Activated CD8-positive, alpha-beta memory T cell treated with anti-CD3 and anti-CD28 coated beads, Interleukin-2, amount 50 U/mL, for 48 hours (primary cell): ENCODE measurements at places on chromosomes 2 and 18.

DNA sequence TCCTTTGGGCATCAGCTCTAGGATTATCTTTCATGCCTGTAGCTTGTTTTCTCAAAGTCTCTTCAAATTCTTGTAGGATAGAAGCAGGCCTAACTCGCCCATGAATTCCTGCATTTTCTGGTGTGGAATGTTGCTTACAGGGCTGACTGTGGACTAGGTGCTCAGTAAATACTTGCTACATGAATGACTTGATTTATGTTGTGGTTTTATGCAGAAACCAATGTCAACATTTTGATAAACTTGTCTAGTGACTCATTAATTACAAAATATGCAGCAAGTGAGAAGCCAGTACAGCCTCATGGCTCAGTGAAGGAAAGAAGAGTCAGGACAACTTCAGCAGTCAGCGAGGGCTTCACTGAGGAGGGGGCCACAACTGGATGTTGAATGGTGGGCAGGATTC lies 110.6 kb upstream of the SIX2 start:
- DNase-seq, result no peak

DNA sequence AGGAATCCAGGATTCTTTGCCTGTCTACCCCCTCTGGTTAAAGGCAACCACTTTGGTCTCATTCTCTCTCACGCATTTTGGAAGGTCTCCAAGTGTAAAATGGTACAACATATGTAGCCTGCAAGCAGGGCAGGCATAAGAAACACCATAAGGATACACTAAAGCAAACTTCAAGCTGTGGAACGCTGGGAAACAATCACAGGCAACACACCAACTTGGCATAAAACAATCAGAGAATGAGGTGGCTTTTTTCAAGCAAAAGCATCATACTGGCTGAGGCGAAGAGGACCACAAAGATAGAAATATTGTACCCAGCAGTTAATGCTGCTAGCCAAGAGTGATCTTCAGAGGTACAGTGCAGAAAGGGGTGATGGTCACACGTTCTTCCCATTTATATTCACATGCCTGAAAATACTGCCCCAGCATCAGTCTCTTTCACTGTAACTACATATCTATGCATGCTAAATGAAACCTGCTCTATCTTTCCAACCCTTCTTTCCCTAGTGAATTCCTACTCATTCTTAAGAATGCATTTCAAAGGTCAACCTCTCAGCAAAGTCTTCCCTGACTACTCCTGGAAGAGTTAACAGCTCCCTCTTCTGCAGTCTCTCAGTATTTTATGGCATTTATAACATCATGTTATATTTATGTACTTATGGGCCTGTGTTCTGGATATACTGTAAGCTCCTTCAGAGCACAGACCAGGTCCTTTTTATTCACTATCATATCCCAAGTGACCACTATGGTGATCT lies 71.9 kb upstream of the GALNT5 start:
- no peak for DNase-seq

GRCh38 chr2:103961862-103962261 lies 892.1 kb upstream of the POU3F3 start:
- no peak for DNase-seq

DNA sequence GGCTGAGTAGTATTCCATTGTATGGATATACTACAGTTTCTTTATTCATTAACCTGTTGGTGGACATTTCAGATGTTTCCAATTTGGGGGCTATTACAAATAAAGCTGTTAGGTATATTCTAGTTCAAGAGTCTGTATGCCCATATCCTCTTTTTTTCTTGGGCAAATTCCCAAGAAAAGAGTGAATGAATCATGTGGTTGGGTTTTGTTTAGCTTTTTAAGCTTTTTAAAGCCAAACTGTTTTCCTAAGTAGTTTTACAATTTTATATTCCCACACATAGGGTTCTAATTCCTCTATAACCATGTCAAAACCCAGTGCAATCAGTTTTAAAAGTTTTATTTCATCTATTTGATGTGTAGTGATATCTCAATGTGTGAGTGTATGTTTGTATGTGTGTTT lies 44.9 kb upstream of the BAZ2B start:
- DNase-seq, result no peak

GRCh38 chr2:75656563-75656962 lies 10.0 kb downstream of the MRPL19 start:
- no peak for DNase-seq

DNA sequence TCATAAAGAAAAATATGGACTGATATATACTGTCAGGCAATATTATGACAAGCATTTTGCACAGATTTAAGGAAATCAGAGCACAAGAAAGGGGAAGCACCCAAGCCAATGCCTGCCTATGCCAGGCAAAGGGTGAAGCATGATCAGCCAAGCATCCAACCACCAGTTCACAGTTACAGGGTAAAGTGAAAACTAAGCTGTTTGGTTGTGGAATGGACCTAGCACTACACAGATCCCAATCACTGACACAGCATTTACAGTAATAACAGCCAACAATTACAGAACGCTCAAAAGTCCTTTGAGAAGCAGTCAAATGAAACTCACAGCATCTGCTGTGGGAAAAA lies 90.3 kb downstream of the SP3 start:
- DNase-seq, result no peak

- peak; percentile 86 for DNase-seq
Observed at GRCh38 chr2:95389245-95390119, 13.0 kb upstream of the FAHD2A start.

- no peak for DNase-seq
Observed at GRCh38 chr2:29223851-29224692, 108.9 kb downstream of the CLIP4 start.

- DNase-seq, result no peak
Observed at GRCh38 chr2:105790461-105791149, 45.9 kb downstream of the NCK2 start.

- no peak for DNase-seq
Observed at GRCh38 chr18:50166901-50167300, 28.0 kb downstream of the MYO5B start.

DNA sequence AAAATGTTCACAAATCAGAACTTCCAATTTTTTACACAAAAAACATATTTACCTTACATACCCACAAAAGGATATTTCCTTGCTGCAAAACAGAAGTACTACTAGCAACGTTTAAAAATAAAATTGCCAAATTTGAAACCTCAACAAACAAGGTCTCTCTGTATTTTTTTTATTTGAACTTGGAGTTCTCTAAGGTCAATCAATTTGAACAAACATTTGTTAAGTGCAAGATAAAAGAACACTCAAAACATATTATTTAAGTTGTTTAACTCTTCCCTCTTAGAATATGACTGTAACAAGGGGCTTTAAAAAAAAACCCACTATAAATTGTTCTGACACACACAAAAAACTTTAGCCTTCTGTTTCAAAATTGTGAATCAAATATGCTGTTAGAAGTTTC lies 29.6 kb downstream of the PNO1 start:
- DNase-seq, result no peak

- DNase-seq, result no peak
Observed at GRCh38 chr2:68377137-68377780, 12.2 kb downstream of the PLEK start.

DNA sequence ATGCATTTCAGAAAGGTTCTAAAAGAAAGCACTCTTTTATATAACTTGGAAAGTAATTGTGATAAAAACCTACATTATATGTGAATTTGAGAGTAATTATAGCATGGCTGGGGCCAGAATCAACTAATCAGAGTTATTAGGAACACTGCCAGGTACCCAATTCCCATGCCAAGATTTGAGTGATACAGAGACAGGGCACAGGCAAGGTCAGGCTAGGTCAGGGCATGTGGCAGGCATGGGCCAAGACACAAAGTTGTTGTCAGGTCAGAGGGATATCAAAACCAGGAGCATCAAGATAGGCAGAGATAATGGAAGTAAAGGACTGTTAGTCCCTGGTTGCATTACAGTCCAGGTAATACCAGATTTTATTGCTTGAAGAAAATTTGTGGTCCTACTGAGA lies 87.4 kb downstream of the MYO3B start:
- no peak for DNase-seq

- DNase-seq, result no peak
Observed at GRCh38 chr2:240869109-240869955, 708 bp downstream of the AGXT start.

DNA sequence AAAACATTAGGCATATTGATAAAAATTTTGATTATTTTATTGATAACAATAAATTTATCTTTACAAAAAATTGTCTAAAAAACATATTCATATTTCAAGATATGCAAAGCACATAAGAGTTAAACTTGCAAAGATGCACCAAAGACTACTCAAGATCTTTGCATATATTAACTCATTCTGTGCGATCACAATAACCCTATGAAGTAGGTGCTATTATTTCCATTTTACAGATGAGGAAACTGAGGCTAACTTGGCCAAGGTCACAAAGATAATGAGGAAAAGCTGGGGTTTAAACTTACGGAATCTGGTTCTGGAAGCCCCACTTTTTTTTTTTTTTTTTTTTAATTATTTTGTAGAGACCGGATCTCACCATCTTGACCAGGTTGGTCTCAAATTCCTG lies 94.4 kb upstream of the SERTAD2 start:
- no peak for DNase-seq

DNA sequence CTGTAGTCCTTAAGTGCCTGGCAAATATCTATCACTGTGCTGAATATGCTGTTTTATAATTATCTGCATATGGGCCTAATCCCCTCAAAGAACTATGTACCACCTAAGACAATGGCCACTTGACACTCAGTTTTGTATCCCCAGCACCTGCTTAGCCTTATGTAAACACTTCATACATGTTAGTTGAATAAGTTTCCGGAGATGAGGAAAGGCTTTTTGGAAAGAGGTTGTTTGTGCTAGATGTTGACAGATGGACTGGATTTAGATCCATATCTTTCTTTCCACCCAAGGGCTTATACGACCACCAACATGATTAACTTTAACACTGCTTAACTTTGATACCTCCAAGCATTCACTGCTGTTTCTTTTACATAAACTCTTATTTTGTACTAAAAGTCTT lies 63.3 kb downstream of the FAM228A start:
- no peak for DNase-seq

DNA sequence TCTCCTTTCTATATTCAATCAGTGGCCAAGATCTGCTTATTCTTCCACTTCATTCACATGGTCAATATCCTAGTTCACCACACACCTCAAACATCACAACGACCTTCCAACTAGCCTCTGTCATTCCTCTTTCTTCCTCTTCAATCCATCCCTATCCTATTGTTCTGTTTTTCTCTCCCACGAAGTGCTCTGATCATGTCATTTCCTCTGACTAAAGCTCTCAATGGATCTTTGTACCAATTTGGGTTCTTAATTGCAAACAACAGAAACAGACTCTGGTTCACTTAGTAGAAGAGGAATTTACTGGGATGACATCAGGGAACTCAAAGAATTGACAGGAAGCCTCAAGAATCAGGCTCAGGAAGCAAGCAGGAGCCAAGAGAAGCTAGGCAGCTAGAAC lies 23.5 kb downstream of the WNT10A start:
- no peak for DNase-seq

- no peak for DNase-seq
Observed at GRCh38 chr2:157169889-157170288, 87.6 kb upstream of the GALNT5 start.

GRCh38 chr2:121707920-121708361 lies 28.7 kb downstream of the NIFK start:
- DNase-seq, result no peak

- DNase-seq, result no peak
Observed at GRCh38 chr2:161703863-161704262, 79.6 kb downstream of the SLC4A10 start.

GRCh38 chr18:9649164-9649540 lies 34.8 kb upstream of the PPP4R1 start:
- DNase-seq, result no peak

DNA sequence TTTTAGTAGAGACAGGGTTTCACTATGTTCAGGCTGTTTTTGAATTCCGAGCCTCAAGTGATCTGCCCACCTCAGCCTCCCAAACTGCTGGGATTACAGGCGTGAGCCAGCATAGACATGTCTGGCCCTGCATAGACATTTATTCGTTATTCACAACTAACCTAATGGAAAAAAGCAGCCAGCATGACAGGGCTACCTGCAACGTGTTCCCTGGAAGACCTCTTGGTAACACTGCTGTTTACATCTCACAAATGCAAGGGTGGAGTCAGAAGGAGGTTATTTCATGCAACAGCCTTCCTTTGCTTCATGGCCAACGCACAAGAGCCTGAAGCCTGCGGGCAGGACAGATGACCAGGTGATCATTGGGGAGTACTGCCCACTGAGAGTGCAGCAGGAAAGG lies 9.2 kb downstream of the SERPINE2 start:
- DNase-seq, result no peak

DNA sequence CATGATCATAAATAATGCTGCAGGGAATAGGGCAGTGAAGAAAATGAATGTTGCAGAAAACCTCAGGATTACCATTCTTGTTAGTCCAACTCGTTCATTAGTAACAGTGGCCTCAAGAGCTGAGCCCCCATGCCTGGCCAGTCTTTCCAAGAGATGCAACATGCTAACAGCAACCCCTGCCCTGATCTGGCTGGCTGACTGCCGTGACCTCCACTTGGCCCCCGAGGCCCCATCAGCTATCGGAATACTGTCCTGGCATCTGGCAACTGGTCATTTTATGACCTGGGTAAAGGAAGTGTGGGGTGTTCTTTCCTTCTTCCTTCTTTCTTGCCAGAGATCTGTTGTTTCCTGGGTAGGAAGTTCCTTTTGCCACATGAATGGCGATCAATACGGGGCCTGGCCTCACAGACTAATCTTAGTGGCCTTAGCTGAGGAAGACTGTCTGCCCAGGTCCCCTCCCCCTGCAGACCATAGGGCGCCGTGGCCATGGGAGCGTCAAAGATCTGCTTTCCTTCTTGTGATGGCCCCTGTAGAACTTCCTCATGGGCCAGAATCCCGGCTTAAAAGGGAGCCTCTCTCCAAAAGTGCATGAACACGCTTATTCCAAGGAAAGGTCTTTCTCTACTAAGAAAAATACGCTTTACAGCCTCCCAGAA lies 10.6 kb upstream of the TRABD2A start:
- peak; percentile 50 for DNase-seq

- no peak for DNase-seq
Observed at GRCh38 chr2:96699621-96700020, 40.2 kb downstream of the LMAN2L start.

DNA sequence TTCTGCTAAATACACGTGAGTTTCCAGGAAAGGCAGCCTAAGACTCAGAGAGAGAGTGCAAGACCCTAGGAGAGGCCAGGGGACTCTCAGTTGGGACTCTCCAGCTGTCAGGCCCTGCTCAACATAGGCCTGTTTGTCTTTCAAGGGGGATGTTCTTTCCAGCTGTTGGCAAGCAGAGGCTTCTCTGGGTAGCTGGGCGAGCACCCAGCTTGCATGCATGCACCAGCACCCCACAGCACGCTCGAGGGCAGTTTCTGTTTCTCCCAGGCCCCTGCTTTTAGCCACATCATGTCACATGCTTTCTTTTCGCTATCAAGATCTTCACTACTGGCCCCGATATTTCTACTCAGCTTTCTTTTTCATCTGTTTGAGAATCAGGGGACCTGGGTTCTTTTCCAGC lies 479.3 kb upstream of the HS6ST1 start:
- DNase-seq, result peak; percentile 4
